ENCODE measurements at places on chromosomes 7 and 10.

DNA sequence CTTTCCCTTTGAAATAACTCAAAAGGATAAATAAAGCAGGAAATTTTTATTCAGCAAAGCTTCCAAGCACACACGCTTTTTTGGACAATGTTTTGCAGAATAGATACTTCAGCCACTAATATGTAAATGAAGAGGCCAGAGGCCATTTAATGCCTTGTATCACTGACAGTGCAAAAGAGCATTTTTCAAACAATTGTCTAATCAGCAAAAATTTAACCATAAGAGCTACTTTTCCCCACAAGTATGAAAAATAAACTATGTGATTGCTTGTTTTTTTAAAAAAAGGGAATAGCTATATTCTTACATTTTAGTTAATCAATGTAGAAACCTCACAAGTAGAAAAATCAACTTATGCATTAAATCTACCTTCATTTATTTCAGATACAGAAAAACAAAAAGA, 99.7 kb downstream of the COL28A1 start:
- DNase-seq = no peak

DNA sequence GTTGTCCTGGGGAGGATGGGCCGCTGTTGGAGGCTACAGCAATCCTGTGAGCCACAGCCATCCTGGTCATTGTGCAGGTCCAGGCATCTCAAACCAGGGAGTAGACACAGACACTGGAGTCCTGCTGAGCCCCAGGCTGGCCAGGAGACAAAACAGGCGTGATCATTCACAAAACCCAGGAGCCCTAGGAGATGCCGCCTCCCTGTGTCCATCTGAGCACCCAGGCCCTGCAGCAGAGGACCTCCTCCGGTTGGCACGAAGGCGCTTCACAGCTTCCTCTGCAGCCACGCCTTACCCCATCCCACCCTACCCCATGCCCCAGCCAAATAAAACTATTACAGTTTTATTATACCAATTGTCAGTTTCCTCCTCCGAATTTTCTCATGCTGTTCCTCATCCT, 183.6 kb downstream of the PLXNA4 start:
- DNase-seq = no peak

DNA sequence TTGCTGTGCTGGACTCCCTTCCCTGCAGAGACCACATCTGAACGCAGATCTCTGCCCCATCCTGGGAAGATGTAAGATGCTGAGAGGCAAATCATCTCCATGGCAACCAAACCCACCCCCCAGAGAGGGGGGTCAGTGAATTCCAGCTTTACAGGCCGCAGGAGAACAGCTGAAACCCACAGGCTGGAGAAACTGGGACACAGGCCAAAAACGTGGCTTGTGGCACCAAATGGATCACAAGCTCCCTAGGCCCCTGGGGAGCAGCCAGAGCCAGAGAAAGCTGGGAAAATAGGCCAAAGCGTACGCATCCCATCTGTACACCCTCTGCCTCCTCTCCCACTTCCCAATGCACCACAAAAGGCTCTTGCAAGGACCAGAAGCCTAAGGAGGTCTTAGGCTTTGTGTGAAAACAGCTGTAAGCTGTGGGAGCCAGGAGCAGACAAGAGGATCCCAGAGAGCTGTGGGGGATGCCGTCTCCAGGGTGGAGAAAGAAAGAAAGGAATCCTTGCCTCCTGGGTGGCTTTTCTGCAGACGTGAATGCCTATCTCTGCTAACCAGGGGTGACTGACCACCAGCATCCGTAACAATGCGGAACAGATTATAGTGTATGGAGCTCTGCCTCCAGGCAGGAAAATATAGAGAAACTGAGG, 59.5 kb downstream of the TMEM130 start:
- no peak for DNase-seq

GRCh38 chr7:94706996-94707740, 51.2 kb upstream of the SGCE start:
- no peak for DNase-seq

DNA sequence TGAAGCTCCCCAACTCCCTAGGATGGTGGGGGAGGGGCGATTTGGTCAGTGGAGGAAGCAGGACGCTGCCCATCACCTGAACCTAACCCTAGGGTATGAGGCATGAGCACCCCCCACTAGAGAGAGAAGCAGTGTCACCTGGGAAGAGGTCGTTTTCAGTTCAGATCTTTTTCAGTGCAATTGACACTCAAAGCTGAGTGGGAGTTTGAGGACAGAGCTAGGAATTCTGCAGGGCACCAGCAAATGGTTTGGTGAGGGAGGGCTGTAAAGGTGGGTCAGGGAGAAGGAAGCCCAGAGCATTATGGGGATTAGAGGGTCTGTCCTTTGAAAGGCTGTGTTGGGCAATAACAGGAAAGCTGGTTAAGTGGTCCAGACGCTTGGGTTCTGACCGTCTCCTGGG, 10.9 kb downstream of the BPGM start:
- DNase-seq = no peak

DNA sequence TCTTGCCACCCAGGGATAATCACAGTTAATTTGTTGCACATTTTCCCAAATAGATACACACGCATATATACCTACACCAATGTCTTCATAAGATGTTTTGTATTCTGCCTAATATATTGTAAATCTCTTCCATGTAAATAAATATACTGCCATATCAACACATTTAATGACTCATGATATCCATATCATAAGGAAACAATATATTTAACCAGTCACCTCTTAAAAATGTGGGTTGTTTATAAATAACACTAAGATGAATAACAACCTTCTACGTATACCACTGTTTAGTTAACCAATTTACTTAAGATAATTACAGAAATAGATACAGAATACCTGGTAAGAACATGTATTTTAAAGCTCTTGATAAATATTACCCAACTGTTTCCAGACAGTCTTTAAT, 38.2 kb downstream of the ELAPOR2 start:
- no peak for DNase-seq

- DNase-seq = no peak
Measured at GRCh38 chr10:55979203-55979602, 381.9 kb downstream of the ZWINT start.

DNA sequence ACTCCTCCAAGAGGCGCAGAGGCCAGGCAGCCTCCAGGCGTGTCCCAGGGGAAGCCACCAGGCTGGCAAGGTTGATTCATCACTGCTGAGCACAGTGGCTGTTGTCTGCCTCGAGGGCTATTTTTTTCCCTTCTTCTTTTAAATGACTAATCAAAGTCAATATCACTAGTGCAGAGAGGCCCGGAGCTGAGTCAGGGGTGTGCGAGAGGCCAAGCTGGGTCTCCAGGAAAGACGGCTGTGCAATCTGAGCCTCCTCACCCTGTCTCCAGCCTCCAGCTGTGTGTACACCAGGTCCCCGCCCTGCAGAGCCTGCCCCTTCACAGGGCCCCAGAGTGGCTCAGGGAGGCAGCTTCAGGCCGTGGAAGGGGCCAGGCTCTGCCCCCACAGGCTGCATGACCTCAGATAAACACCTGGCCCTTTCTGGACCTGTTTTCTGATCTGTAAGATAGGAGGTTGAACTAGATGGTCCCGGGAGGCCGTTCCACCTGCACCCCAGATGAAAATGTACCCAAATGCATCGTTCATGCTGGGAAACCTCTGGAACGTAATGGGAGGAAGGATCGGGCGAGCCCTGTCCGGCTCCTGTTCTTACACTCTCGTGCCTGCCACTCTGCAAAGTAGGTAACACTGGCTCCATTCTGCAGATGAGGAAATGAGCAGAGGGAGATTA, 3.7 kb downstream of the STX1A start:
- no peak for DNase-seq

DNA sequence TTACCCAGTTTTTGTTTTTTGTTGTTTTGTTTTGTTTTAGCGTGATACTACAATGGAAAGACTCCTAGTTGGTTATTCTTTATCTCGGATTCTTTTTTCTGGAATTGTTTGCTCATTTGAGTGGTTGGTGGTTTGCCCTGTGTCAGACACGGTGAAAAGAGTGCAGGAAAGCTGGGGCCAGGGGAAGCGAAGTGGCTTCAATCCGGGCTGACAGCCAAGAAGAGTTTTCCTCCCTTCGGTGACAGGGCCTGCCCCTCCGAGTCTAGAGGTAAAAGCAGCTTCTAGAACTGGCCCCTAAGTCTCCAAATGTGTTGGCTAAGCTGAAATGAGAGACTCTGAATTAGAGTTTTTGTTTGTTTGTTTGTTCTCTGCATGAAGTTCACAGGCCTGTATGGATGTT, 5.7 kb upstream of the AP5Z1 start:
- DNase-seq = no peak

DNA sequence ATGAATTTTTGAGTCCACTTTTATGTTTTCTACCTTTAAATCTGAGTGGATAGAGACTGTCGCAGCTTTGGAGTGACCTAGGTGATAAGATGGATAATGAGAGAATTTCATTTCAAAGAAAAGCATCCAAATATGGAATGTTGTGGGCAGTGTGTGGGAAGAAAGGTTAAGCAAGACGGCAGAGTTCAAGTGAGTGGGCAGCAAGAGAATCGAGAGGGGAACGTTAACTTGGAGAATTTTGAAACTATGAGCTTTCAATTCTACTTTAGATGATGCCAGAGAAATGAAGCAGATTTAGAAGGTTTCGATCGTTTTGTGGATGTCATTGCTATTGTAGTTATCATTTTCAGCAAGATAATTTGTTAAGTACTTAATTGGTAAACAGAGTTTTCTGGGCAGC, 73.0 kb downstream of the XRCC2 start:
- DNase-seq = no peak

GRCh38 chr7:80997841-80998240, 79.0 kb upstream of the SEMA3C start:
- DNase-seq = no peak

- DNase-seq = no peak
Measured at GRCh38 chr10:35453855-35454532, 117.7 kb downstream of the CCNY start.
